Stimulated activated CD8-positive, alpha-beta memory T cell treated with anti-CD3 and anti-CD28 coated beads, Interleukin-4, amount 100 ng/mL, for 4 hours (primary cell): ENCODE measurements at places on chromosomes 6 and 20.

DNA sequence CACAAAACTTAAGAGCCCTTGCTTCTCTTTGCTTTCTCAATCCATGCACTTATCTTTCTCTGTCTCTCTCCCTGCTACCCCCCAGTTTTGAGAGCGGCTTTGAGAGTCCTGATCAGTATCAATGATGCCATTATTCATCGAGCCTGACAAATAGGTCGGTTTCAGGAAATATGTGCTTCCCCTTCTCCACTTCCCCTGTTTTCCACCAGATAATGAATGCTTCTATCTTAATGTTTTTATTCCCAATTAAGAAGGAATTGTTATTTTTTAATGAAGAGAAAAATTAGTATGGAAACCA is 117.7 kb downstream of the KIF13A start:
- DNase-seq: no peak

- DNase-seq: no peak
Observed at GRCh38 chr20:37296371-37296770, 6.9 kb downstream of the MANBAL start.

GRCh38 chr6:97029552-97029951 is 105.0 kb downstream of the KLHL32 start:
- no peak for DNase-seq

DNA sequence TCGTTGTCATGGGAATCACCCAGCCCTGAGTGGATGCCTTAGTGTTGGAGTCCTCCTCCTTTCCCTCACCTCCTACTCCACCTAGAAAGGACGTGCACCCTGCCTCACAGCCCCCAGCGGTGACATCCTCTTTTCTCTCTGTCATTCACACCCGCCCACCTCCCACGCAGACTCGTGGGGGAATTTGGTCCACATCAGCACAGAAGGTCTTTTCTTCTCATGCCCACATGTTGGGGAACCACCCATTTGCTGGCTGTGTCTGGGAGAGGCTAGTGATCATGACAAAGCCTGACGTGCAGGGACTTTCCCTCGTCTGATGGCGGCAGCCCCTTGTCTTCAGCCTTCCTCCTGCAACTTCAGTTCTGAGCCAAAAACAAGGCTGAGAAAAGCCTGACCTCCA is 96.0 kb upstream of the CNKSR3 start:
- DNase-seq: peak; percentile 80

GRCh38 chr20:59737073-59737666 is 132.8 kb downstream of the PHACTR3 start:
- DNase-seq: no peak

DNA sequence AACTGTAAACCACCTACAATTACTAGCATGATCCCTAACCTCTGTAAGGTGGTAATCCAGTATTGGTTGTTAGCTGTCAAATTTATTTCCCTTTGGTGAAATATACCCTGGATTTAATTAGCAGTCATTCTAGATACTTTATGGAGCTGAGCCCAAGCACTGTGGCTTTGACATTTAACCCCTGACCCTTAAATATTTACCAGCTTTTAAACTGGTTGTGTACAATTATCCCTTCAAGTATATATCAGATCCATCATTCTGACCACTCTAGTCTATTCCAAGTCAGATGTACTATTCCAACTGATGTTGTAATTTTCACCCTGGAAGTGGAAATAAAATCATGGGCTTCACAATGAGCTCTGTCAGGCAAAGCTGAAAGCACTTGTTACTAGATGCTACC is 229.6 kb downstream of the FOXC1 start:
- DNase-seq: no peak

DNA sequence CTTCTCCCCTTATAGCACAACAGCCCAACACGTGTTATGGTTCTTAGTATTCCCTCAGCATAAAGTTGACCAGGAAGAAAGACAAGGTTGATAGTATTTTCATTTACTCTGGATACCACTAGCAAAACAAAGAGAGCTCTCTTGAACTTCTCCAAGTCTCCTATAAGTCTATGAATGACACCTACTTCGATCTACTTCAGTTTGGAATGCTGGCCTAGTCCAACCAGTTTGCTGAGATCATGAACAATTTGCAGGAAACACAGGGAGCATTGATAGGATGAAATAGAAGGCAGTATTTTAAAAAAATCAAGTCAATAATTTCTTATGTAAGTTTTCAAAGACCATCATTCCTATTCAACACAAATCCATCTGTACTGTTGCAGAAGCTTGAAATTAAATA is 93.6 kb downstream of the GJA10 start:
- no peak for DNase-seq

- no peak for DNase-seq
Observed at GRCh38 chr6:9398071-9398766, 962.9 kb upstream of the SLC35B3 start.

GRCh38 chr6:113451049-113451448 is 406.1 kb upstream of the MARCKS start:
- no peak for DNase-seq

DNA sequence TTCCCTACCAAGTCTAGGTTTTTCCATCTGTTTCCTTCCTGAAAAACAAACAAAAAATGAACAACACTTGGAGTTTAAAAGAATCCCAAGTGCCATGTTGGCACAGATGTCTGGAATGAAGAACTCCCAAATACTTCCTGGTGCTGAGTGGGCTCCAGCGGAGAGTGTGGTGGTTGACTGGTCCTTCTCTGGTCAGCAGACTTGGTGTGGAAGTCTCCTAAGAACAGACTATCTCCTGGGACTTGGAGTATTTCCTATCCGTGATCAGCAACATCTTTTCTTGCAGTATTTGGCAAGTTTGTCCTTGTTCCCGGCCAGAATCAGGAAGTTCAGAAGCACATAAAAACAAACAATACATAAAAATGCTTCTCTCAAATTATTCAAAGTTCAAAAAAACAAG is 154.1 kb downstream of the MTFR2 start:
- DNase-seq: no peak

DNA sequence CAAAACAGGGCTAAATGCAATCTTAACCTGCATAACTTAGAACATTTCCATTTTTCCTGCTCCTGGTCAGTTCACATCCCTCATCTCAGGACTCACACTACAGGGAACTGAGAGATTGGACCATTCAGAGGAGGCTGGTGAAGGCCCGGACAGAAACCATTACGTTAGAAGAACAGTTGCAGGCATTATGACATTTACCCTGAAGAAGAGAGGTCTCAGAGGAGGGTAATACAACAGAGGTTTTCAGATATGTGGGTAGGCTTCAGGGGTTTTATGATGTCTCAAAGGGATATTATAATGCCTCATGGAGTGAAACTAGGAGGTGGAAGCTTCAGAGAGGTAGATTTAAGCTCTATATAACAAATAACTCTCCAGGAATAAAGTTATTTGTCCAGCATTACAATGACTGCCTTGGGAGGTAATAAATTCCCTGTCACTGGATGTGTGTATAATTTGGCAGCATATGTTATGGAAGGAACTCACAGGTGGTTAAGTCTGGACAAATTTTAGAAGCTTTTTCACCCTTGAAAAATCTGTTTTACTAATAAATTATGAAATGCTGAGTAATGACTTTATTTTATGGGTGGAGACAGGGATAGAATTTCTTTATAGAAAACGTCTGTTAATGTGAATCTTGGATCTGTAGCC is 36.7 kb upstream of the RIPOR2 start:
- DNase-seq: no peak

- no peak for DNase-seq
Observed at GRCh38 chr6:122098201-122098678, 301.2 kb upstream of the HSF2 start.

DNA sequence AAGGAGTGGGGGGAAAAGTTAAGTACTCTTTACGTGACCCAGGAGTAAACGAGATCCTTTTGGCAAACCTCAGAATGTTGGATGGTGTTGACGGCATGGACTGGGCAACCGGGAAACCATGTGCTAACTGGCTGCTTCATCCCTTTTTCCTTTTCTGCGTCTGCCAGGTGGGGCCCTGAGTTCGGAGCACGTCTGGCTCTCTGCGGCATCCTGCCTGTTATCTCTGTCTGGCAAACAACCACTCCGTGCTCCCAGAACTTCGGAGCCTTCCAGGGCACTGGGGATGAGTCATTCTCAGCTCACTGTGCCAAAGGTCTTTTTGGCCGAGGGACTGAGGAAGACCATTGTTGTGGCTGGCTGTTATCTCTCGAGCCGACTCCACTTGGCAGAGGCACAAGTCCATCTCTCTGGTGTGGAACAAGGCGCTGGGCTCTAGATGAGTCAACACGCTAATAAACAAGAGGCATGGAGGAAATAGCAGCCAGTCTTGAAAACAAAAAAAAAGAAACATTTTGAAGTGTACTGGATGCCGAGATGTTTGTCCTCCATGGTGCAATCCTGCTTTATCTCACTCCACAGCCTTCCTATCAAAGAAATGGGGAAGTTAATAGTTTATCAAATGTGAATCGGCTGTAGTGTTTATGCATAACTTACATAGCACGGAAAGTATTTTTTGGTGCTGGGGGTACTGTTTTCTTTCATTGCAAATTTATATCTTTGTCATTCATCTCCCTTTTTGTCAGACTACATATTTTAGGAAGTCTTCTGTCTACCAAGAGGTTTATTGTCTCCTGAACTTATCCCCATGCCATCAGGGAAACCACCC is 64.6 kb upstream of the TXNDC5 start:
- no peak for DNase-seq

- DNase-seq: no peak
Observed at GRCh38 chr20:58213121-58213520, 15.3 kb downstream of the ANKRD60 start.

DNA sequence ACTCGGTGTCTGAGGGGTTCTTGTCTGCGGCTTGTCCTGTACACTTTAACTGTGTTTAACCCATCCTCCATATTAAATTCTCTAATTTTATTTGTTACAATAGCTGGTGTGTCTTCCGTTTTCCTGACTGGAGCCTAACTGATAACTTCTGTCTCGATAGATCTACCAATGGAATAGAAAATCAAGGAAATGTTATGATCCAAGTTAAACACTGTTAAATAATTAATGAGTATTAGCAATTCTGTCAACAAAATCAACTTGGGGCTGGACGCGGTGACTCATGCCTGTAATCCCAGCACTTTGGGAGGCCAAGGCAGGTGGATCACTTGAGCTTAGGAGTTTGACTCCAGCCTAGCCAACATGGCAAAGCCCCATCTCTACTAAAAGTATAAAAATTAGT is 81.7 kb downstream of the DNAH8 start:
- no peak for DNase-seq

- DNase-seq: no peak
Observed at GRCh38 chr20:58877976-58878360, 25.5 kb downstream of the GNAS start.

- DNase-seq: no peak
Observed at GRCh38 chr6:93848031-93848742, 428.8 kb upstream of the EPHA7 start.

DNA sequence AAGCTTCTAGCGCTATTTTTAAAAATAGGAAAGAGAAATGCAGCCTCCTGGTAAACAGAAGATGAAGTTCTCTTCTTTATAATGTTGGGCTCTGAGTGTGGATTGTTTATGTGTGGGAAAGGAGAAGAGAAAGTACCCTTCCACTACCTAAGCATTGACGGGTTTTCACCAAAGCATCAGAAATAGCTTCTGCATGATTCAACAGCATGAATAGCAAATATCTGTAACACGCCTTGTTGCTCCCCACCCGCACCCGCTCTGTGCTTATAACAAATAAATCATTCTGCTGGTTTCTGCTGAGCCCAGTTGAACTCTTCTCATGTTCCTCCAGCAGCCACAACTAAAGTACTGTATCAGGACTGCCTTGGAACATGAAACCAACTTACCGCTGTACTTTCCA is 20.7 kb downstream of the TXLNB start:
- no peak for DNase-seq

DNA sequence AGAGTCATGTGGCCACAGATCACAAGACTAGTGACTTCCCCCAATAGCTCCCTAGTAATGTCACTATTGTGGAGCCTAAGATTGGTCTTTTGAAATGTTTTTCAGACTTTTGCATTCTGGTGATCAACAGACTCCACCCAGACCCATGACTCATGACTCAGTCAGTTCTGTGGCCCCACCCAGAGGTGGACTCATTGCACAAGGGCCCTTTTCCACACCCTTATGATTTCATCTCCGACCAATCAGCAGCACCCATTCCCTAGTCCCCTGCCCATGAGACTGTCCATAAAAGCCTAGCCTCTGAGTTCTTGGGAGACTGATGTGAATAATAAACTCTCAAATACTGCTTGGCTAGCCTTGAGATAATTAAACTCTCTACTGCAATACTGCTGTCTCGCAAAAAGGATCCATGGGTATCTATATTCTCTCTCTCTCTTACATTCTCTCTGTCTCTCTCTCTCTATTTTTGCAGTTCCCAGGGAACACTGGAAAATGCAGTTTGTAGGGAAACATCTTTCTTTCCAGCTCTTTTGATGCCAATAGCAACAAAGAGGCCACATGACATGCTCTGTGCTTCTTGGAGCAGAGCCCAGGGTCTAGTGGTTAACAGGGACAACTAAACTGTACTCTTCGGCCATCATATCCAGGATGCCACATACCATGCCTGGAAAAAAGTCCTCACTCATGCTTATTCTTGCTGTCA is 71.3 kb upstream of the IYD start:
- DNase-seq: no peak

- no peak for DNase-seq
Observed at GRCh38 chr6:167577891-167578361, 248.8 kb upstream of the AFDN start.

- DNase-seq: no peak
Observed at GRCh38 chr20:38202982-38203293, 37.9 kb upstream of the TGM2 start.

DNA sequence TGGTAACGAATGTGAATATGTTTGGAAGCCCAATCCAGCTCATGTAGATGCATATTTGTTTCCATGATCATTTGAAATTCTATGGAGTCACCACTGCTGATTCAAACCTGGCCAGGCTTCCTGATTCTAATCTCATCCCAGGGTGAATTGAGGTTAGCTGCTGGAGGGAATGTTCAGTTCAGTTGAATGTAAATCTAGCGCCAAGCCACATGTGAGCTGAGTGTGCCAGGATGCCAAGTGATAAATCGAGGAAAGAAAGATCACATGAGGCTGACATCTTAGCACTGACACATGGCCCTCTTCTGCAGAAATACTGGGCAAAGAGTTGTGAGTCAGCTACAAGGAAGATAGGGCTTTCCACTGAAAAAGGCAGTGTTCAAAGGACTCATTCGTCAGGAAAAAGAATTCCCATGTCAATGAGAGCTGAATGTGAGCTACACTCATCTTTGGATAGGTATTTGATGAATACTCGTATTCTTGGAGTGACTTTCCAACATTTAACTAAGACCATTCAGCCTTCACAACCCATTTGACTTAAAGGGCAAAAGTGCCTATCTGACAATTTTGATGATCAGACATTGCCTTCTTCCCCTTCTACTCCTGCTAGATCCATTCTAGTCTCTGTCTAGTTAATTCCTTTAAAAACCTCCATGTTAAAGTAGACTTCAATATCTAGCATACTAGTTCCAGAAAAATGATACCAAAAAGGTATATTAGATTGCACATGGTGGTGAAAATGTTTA is 172.1 kb downstream of the MTFR2 start:
- DNase-seq: no peak

GRCh38 chr20:37990571-37991151 is 42.6 kb downstream of the TTI1 start:
- peak; percentile 8 for DNase-seq

GRCh38 chr6:209432-210103 is 82.7 kb upstream of the DUSP22 start:
- no peak for DNase-seq
